ENCODE measurements at places on chromosomes 4 and X. TPM values are rescaled to one million over a fixed set of nuclear protein-coding genes. Genes with fewer than 3 reads are reported as not detected.

Gene CT83
- total RNA-seq, result not detected

Gene PKD2
- 36.0 TPM for total RNA-seq

Gene PAGE2B
- not detected for total RNA-seq

Gene RASL11B
- 6.8 TPM for total RNA-seq

Gene FRAS1
- 21.3 TPM for total RNA-seq

Gene TLL1
- total RNA-seq, result not detected

Gene FAM53A
- 10.3 TPM for total RNA-seq

Gene SYP
- total RNA-seq, result 0.07 TPM

- H3K4me3 ChIP-seq, result no peak overlapping the region
- H3K27ac ChIP-seq, result no peak overlapping the region
- DNase-seq, result no peak
- no peaks in the 10 kb centered on the region for H3K27me3 ChIP-seq
- H3K4me1 ChIP-seq, result no peaks in the 10 kb centered on the region
- no peaks in the 10 kb centered on the region for H3K36me3 ChIP-seq
These were observed 17.7 kb upstream of the PAQR3 start for GRCh38 chr4:78956975-78957374.

DNA sequence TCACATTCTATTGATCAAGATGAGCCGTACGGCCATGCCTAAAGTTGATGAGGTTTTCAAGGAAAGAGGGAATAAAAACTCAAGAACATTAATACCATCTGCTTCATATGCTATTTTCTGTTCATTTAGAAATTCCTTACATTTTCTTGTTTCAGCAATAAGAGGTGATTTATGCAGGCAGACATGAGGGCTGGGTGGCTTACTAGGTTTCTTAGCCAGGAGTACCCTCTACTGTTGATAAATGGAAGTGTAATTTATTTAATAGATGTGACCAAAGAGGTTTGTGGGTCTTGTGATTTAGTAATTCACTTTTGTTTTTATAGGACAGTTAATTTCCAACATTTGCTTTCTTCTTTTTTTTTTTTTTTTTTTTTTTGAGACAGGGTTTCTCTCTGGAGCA is 6.4 kb upstream of the SMIM9 start:
- no peaks in the 10 kb centered on the region for H3K36me3 ChIP-seq
- no peak overlapping the region for H3K4me3 ChIP-seq
- no peak for DNase-seq
- H3K27me3 ChIP-seq, result no peaks in the 10 kb centered on the region
- no peak overlapping the region for H3K27ac ChIP-seq

DNA sequence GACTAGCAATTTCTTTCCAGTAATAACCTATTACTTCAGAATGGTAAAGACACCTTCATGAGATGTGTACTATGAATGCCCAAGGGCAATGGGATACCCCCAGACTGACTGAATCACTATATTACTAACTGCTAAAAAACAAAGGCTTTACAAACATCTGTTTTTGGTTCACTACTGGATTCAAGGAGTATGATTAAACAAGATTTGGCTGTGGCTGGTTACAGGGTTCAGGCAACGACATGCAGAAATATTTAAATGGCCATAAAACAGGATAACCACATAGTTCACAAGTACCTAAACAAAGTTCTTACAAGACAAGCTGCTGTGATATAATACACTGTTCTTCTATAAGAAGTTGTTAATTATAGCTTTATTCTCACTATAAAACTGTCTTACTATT is 128.2 kb downstream of the FRYL start:
- H3K4me1 ChIP-seq, result peaks cover 4% of the 10 kb centered on the region
- no peaks in the 10 kb centered on the region for H3K27me3 ChIP-seq

- H3K4me3 ChIP-seq, result no peak overlapping the region
- H3K27ac ChIP-seq, result no peak overlapping the region
These were observed 34.8 kb downstream of the YIPF7 start for GRCh38 chr4:44616621-44617020.

DNA sequence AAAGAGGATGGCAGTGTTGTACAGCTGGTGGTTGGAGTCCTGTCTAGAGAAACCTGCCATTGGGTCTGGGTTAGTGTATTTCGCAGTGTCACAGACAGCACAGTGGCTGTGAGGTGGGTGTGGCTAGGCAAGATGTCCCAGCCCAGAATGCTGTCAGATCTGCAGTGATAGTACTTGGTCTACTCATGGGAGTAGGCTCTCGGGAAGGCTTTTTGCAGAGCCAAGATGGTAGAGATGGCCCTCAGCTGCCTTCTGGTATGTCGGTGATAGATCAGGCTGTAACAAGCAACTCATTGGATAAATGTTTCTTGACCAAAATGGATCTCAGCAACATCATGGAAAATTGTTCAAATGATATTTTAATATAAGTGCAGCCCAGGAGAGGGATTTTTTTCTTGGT is 84.3 kb upstream of the WDR1 start:
- no peak overlapping the region for H3K4me3 ChIP-seq
- H3K4me1 ChIP-seq, result no peaks in the 10 kb centered on the region
- no peaks in the 10 kb centered on the region for H3K36me3 ChIP-seq

DNA sequence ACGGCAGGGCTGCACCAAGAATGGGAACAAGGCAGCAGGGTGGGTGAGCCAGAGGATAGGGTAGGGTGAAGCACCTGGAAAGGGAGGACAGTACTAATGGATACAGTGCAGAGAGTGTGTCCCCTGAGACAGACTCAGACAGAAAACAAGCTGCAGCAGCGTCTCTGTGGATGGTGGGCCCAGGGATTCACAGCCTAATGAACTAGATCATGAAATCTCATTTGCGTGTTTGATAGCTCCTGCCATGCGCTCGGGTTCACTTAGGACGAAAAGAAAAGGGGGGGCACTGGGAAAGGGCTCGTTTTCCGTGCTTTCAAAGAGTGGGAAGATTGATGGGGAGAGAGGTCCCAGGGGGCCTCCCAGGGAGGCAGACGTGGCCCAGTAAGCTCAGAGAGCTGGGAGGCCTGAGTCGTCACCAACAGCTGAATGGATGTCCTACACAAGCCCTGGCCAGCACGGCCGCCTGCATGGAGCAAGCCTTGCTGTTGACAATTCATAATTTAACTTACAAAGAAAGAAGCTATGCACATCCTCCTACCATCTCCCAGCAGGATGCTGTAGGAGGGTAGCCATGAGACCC is 446.9 kb downstream of the BCOR start:
- H3K4me1 ChIP-seq, result peaks cover 23% of the 10 kb centered on the region
- H3K27ac ChIP-seq, result no peak overlapping the region
- no peaks in the 10 kb centered on the region for H3K36me3 ChIP-seq
- no peak overlapping the region for H3K4me3 ChIP-seq
- H3K27me3 ChIP-seq, result no peaks in the 10 kb centered on the region

- no peak for DNase-seq
- no peaks in the 10 kb centered on the region for H3K36me3 ChIP-seq
- peak overlapping the region; percentile 98 for H3K27ac ChIP-seq
- no peaks in the 10 kb centered on the region for H3K27me3 ChIP-seq
- H3K4me1 ChIP-seq, result peaks cover 42% of the 10 kb centered on the region
These were observed 1.5 kb downstream of the FRYL start for GRCh38 chr4:48778431-48779094.

GRCh38 chrX:11366998-11367595 is 73.9 kb downstream of the AMELX start:
- no peak overlapping the region for H3K27ac ChIP-seq
- no peaks in the 10 kb centered on the region for H3K36me3 ChIP-seq
- DNase-seq, result no peak
- H3K27me3 ChIP-seq, result no peaks in the 10 kb centered on the region
- no peak overlapping the region for H3K4me3 ChIP-seq

DNA sequence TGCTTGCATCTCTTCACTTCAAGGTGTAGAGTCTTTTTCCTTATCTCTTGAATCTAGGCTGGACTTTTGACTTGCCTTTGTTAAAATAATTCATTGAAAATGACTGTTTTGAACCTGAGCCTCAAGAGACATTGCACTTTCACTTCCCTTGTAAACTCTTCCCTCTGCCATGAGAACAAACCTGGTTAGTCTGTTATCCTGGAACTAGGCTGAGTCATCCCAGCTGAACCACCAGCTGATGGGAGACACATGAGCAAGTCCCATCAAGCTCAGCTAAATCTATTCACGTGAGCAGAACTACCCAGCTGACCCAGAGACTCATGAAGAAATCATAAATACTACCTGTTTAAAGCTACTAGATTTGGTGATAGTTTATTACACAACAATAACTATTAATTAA is 202.3 kb upstream of the CENPE start:
- no peak overlapping the region for H3K27ac ChIP-seq
- H3K36me3 ChIP-seq, result no peaks in the 10 kb centered on the region
- DNase-seq, result no peak
- H3K27me3 ChIP-seq, result no peaks in the 10 kb centered on the region
- no peaks in the 10 kb centered on the region for H3K4me1 ChIP-seq

GRCh38 chr4:85595796-85596559 is 121.0 kb downstream of the ARHGAP24 start:
- H3K4me3 ChIP-seq, result no peak overlapping the region
- no peak overlapping the region for H3K27ac ChIP-seq

DNA sequence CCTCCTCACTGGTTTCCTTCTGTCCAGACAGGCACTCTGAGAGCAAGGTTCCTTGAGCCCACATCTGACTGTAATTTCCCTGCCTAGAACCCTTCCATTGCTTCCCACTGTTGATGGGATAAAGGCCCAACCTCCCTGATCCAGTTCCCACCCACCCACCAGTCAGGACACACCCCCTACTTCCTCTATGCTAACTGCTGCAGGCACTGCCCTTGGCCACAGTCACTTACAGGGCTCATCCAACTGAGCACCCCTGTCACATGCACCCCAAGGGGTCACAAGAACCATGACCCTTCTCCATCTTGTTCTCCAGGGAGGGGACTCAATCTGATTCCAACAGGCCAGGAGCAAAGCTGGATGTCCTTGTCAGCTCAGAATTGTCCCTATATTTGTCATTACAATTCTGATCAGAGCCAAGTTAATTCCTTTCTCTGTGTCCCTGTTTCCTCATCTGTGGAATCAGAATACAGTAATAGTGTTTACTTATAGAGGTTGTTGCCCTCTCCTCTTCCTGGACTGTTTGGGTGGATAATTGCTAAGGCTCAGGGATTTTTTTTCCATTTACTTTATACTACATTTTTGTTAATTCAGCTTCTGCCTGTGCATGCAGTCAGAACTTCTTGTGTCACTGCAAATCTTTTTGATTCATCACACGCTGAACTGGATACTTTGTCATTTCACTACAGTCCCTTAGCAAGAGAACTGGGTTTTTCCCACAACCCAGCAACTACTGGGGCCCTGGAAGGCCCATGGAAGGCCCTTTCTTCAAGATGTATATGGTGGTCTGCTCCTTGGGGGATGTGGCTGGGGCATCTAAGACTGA is 105.6 kb upstream of the MAMLD1 start:
- no peaks in the 10 kb centered on the region for H3K36me3 ChIP-seq
- H3K27me3 ChIP-seq, result no peaks in the 10 kb centered on the region
- no peak for DNase-seq
- no peaks in the 10 kb centered on the region for H3K4me1 ChIP-seq
- H3K27ac ChIP-seq, result no peak overlapping the region

DNA sequence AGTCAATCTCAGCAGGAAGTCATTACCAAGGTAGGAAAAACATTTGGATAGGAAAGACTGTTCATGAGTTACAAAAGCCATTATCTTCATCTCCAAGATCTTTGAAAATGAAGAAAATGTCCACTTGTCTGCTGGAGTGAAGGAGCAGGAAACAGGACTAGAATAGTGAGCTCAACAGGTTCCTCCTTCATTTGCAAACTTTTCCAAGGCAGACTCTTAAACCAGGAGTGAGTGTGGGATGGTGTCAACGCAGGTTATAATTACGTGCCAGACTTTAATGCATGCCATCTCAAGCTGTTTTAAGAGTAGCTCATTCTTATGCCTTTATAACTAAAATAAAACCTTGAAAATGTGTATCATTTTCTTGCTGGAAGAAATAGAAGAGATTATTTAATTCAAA is 3.4 kb upstream of the REELD1 start:
- H3K27me3 ChIP-seq, result no peaks in the 10 kb centered on the region
- no peak for DNase-seq
- no peaks in the 10 kb centered on the region for H3K4me1 ChIP-seq
- no peak overlapping the region for H3K4me3 ChIP-seq

DNA sequence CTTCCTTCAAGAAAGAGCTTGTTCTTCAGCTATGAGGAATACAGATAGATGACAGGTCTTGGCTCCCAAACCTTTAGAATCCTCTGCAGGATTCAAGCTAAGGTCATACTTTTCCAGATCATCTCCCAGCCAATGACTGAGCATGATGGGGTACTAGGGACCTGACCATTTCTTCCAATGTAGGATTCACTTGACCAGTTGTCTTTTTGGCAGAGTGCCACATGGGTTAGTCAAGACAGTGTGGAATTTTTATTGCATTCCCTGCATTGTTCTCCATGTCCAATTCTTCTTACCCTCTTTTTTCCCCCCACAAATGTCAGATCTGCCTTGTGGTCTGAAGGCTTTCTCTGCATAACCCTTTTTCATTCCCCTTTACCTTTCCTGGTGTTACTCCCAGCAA is 99.5 kb downstream of the CCSER1 start:
- no peak for DNase-seq
- no peak overlapping the region for H3K27ac ChIP-seq
- H3K4me1 ChIP-seq, result no peaks in the 10 kb centered on the region
- no peaks in the 10 kb centered on the region for H3K27me3 ChIP-seq
- H3K4me3 ChIP-seq, result no peak overlapping the region

DNA sequence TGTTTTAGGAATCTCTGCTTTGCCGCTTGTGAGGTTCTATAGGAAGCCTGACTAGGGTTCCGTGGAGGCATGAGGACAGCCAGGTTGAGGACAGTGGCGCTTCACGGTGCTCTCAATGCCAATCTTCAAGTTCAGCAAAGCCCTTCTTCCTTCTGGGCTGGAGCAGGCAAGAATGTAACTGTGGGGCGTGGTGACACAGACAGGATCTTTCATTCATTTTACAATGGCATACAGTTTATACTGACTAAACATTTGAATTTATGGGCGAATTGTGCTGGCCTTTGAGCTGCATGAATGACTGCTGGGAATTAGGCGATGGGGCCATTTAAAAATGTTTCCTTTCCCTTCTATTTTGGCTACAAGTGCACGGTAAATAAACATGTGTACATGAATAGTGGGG is 2.9 kb upstream of the NHS start:
- no peak overlapping the region for H3K4me3 ChIP-seq
- DNase-seq, result no peak
- no peak overlapping the region for H3K27ac ChIP-seq
- peaks cover 5% of the 10 kb centered on the region for H3K4me1 ChIP-seq
- H3K36me3 ChIP-seq, result no peaks in the 10 kb centered on the region
